ENCODE measurements at places on chromosomes 12 and 14. TPM values are rescaled to one million over a fixed set of nuclear protein-coding genes. Genes with fewer than 3 reads are reported as not detected.

- DNase-seq: no peak
Observed at GRCh38 chr14:49904270-49904669, 11.4 kb downstream of the ARF6 start.

The TSPAN31 gene
- total RNA-seq: 71.2 TPM

GRCh38 chr12:54037360-54038283 is 4.8 kb downstream of the HOXC5 start:
- no peak for DNase-seq

DNA sequence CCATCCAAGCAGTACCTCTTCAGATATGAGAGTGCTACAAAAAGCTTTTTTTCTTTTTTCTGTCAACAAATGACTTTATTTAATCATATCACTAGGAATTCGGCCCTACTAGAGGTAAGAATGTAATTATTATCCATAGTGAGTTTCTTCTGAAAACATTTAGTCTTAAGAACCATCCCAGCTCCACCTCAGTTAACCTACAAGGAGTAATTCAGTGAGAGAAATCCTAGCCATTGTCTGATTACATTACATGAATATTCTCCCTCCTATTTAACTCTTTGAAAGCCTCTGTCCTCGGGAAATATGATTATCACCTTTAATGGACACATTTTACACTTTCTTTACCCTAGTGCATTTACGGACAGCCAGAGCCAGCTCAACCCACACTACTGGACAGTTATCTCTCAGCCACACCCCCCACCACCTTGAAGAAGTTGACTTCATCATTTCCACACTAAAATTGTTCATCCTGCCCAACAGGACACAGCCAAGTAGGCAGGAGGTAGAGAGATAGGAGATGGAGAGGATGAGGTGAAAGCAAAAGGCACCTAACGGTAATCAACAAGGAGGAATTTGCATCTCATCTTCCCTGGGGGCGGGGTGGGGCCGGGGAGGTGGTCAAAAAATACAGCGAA is 1.3 kb downstream of the PPFIA2 start:
- no peak for DNase-seq

- DNase-seq: no peak
Observed at GRCh38 chr12:113582521-113583218, 111.0 kb upstream of the LHX5 start.

GRCh38 chr12:3077572-3078081 is 448 bp downstream of the TSPAN9 start:
- DNase-seq: peak; percentile 45

DNA sequence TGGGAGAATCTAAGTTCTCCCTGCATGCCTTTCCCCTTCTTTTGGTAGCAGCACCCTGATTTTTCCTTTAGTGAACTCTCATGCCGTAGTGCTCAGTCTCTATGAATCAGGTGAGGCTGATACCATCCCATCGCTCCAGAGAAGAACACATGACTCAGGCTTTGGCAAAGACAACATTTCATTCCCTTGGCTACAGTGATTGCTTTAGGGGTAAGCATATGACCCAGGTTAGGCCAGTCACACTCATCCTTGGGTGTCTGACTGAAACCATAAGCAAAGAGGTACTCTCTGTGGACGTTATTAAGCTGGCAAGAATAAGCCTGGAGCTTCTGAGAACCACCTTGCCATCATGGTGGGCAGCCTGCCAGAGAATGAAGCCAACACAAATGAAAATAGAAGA is 141.8 kb downstream of the MYRFL start:
- peak; percentile 6 for DNase-seq

GRCh38 chr12:4787965-4788364 is 67.8 kb downstream of the GALNT8 start:
- DNase-seq: no peak

GRCh38 chr14:106530423-106531107 is 1004.2 kb downstream of the TMEM121 start:
- DNase-seq: no peak

DNA sequence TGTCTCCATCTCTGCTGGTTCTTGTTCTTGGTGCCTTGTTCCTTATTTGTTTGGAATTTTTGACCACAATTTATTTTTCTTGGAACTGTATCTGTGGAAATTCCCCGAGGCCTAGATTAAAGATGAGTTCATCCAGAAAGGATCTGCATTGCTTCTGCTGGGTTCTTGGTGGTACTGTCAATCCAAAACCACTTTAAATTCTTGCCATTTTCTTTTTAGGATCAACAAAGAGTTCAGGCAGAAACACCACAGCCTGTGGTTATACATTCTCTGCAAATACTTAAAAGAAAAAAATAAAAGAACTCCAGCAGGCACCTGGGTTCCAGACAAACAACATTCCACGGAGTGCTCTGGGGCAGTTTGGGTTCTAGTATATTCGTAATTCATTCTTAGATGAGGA is 6.0 kb upstream of the VAMP1 start:
- DNase-seq: peak; percentile 88

The ST8SIA1 gene
- total RNA-seq: not detected

The CABP1 gene
- 0.83 TPM for total RNA-seq

GRCh38 chr12:3246253-3246652 is 169.1 kb downstream of the TSPAN9 start:
- no peak for DNase-seq

DNA sequence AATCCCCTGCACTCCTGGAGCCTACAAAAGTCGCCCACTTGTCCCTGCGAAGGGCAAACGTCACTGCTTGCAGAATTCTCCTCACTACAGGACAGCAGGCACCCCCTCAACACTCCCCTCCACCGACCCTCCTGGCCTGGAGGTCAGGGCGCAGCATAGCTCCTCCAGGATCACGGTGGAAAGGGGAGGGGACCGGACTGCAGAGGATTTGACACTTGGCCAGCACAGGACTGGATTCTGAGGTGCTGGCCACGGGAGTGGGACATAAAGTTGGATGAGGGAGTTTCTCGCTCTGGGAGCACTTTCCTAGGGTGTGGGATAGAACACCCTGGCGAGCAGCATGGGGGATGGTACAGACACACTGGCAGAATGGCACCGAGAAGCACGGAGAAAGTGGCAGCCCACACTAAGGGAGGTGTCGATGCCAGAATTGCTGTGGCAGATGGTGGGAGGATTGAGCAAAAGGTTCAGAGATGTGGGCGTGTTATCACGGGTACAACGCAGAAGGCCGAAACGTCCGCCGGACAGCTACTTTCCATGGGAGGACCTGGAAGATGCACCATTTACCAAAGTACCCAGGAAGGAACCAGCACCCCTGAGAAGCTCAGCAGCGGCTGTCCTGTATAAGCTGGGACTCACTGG is 51.4 kb upstream of the DIO3 start:
- no peak for DNase-seq

DNA sequence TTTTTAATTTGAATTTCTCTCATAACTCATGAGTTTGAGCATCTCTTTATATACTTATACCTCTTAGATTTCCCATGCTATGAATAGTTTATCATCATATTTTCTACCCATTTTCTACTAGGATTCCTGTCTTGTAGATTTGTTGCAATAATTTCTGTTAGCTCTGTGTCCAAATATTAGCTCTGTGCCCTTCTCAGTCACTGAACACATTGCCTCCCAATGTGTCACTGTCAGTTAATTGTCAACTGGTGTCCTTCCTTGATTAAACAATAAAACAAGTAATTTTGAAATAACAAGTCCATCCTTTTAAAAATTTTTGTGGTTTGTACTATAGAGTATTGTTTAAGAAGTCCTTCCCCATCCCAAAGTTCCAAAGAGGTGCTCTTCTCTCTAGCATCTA is 4.2 kb upstream of the PAH start:
- no peak for DNase-seq

DNA sequence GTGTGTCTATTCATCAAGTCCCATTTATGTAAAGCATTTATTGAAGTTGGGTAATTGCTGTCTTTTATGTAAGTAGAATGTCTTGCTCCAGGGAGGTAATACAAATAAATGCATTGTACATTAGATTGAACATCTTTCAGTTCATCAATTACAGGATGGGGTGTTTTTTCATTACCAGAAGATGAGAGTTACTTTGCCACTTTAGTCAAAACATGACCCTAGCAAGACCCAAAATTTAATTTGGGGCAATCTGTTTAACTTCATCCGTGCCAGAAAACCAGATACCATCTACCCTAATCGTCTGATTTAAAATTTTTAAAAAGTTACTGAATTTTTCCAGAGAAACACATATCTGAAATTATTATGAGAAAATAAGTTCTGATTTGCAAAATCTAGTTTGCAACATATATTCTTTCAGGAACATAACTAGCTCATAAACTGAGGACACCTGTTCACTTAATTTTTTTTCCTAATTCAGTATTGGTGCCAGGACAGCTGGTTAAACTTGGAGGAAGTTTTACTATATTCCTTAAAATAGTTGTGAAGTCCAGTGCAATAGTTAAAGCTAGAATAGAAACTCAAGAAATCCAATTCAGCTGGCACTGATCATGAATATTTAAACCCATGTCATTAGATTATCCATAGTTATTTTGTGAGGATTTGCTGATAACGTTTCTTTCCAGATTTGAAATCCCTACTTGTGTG is 114.5 kb downstream of the SRGAP1 start:
- no peak for DNase-seq

DNA sequence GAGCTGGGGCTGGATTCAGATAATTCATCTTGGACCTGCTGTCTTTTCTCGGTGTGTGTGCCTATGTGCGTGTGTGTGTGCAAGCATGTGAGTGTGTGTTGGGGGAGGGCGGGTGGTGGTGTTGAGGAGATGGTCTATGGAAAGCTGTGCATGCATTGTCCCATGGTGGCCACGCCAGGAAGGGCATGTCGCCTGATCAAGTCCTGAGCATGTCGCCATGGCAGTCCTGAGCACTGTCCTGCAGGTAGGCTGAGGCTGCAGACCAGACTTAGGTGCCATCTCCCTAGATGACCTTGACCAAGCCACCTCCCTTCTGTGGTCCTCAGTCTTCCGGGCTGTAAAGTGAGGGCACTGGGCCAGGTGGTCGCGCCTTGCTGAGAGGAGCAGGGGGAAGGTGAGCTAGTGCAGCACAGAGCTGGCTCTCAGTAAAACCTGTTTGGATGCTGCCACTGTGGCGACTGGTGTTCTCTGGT is 81.4 kb downstream of the PAPOLA start:
- DNase-seq: no peak

- DNase-seq: no peak
Observed at GRCh38 chr14:86997271-86997670, 995.7 kb downstream of the GALC start.

DNA sequence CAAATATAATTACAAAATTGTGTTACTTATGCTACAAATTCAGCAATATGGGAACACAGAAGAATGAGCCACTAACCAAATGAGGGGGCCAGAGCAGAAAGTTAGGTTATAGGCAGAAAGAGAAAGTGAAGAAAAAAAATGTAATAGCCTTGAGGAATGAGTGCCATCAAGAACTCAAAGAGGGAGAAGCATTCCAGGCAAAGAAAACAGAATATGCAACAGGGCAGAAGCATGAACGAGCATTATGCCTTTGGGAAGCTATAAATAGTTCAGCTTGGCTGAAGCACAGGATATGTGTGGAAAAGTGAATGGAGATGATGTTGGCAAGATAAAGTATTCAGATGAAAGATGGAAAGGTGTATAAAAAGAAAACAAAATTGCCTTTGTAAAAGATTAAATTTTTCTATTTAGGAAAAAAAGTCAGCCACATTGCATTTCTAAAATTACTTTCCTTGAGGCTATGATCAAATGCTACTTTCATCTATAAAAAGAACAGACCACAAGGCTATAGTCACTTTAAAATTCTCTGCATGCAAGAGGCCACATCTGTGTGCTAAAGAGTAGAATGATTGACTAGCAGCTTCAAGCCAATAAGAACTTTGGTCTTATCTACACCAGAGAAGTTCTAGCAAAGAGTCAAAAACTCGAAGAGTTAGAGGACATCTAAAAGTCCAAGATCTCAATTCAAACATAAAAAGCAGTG is 193.6 kb upstream of the GARIN6 start:
- no peak for DNase-seq

DNA sequence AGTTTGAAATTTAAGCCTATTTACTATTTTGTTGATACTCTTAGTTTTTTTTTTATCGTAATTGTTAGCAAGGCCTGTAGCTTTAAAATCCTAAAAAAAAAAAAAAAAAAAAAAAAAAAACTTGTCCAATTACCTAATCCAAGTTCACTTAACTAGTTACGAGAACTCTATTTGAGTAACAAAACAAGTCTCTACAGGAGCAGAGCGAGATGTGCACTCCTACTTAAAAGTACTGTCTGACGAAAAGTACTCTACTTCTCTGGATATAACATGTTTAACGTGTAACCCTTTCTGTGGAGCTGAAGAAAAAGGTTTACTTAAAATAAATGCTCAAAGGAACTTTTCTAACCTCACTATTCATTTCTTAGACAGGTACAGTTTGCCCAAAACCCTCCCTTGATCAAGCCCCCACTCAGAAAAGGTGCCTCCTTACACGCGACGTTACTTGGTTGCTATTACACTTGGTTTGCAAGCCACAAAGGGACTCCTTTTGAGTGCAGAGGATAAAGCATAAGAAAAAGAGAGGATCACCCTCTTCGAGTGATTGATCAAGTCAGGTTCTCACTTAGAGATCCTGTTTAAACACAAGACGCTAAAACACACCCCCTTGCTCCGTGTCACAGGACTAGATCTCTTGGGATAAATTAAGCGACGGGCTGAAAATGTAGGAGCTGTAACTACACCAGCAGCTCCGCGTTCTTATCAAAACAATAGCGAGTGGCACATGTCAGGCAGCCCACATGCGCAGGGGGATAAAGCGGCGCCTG is 2.2 kb downstream of the BAZ1A start:
- DNase-seq: peak; percentile 69

The WNT1 gene
- total RNA-seq: not detected

DNA sequence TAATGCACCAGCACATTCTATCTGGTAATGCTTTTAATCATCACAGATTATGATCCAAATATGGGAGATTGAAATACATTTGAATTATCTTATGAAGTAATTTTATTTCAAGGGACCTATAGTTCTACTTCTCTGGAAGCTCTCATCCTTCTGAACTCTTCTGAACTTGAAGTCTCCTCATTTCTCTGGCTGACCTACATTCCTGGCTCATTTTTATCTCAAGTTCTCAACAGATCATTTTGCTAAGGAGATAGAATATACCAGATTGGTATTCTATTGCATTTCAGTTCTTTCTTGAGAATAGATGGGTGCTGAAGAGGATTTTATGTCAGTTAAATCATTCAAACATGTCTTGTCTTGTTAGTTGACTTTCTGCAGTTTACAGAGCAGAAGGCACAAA is 7.9 kb downstream of the HMGA2 start:
- DNase-seq: no peak

DNA sequence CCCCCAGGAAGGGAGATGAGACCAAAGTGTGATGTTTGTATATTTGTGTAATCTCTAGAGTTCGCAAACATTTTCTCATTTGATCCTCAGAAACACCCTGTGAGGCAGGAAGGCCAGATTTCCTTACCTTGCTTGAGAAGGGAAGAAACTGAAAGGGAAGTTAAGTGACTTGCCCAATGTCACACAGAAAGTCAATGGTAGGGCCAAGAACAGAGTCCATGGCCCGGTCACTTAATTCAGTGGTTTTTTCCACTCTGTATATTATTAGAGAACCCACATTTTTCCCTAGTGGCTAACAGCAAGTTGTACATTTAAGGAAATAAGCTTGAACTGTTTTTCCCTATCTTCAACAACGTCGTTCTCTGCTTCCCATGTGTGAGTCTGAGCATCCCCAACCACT is 25.6 kb upstream of the CHPT1 start:
- DNase-seq: no peak

The SDS gene
- total RNA-seq: not detected

- no peak for DNase-seq
Observed at GRCh38 chr14:59591641-59592370, 15.2 kb upstream of the CCDC175 start.
